Peyer's patch (tissue), 4 donors: ENCODE measurements at places on chromosomes 16 and 17. TPM values are rescaled to one million over a fixed set of nuclear protein-coding genes. Genes with fewer than 3 reads are reported as not detected.

Gene SEZ6L2
- total RNA-seq: 13.4 TPM

Gene TM4SF5
- 171 TPM for total RNA-seq

Gene CTF1
- total RNA-seq: 1.2 TPM

Gene PYY
- not detected for total RNA-seq

Gene RHOT2
- total RNA-seq: 205 TPM

Gene KRTAP4-4
- not detected for total RNA-seq
